Right cardiac atrium (tissue), 5 donors: ENCODE measurements at places on chromosomes 1 and 21. TPM values are rescaled to one million over a fixed set of nuclear protein-coding genes. Genes with fewer than 3 reads are reported as not detected.

Gene SESN2
- polyA plus RNA-seq, result 3.1 TPM

Gene TTLL10
- 0.09 TPM for polyA plus RNA-seq

Gene ZNF683
- polyA plus RNA-seq, result not detected

Gene AGRN
- polyA plus RNA-seq, result 12.0 TPM

Gene FTCD
- polyA plus RNA-seq, result 1.00 TPM

Gene HTR6
- not detected for polyA plus RNA-seq
